ENCODE measurements at places on chromosomes 7 and 10.

DNA sequence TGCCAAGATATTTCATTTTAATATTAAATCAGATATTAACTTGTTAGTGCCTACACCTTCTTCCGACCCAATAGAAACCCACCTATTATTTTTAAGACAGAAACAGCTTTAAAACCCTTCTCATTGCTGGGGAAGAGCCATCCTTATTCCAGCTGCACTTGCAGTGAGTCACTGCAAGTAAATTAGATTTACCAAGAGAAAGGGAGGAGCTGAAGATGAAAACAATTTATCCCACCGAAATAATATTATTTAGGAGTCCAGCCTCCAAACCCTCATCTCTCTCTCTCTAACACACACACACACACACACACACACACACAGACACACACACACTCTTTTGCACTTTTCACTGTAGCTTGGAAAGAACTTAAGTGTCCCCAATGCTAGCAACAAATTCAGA lies 26.9 kb downstream of the TWIST1 start:
- no peak for DNase-seq

DNA sequence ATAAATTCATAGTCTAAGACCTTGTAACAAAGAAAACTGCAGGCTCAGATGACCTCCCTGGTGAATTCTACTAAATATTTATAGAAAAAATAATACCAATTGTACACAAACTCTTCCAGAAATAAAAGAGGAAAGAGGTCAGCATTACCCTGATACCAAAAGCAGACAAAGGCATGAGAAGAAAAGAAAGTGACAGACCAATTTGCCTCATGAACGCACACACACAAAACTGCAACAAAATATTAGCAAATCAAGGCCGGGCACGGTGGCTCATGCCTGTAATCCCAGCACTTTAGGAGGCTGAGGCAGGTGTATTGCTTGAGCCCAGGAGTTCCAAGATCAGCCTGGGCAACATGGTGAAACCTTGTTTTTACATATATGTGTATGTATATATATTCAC lies 12.7 kb upstream of the COMMD3 start:
- DNase-seq = no peak

- DNase-seq = no peak
Measured at GRCh38 chr10:69844698-69845097, 43.0 kb downstream of the COL13A1 start.

DNA sequence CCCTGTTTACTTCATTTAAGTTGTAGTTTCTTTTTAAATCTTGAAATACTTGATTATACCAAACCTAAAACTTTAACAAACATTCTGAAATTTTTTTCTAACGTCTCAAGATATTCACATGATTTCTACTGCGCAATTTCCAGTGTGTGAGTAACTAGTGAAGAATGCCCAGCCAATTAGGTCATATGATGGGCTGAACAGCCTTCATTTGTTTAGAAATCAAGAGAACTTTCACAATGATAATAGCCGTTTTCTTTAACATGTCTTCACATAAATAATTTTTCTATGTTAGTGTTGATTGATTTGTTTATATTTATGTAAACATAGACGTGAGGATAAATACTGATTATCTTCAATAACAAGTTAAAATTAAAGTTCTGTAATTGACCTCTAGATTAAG lies 21.8 kb downstream of the STAM start:
- no peak for DNase-seq

DNA sequence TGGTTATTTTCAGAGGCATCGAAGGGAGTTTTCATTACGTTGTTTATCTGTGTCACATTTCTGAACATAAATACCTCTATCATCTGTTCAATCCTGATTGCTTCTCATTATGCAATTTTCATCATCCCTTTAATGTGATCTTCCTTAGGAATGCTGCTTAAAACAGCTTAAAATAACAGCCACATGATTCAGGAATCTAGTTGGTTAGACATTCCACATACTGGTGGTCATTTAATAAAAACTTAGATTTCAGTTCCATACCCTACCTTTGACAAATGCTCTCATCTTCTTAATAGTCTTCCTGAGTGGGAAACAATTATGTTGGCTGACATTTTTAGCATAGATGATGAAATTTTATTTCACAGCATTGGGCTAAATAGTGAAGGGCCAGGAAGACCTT lies 191.3 kb upstream of the CDCA7L start:
- DNase-seq = no peak

DNA sequence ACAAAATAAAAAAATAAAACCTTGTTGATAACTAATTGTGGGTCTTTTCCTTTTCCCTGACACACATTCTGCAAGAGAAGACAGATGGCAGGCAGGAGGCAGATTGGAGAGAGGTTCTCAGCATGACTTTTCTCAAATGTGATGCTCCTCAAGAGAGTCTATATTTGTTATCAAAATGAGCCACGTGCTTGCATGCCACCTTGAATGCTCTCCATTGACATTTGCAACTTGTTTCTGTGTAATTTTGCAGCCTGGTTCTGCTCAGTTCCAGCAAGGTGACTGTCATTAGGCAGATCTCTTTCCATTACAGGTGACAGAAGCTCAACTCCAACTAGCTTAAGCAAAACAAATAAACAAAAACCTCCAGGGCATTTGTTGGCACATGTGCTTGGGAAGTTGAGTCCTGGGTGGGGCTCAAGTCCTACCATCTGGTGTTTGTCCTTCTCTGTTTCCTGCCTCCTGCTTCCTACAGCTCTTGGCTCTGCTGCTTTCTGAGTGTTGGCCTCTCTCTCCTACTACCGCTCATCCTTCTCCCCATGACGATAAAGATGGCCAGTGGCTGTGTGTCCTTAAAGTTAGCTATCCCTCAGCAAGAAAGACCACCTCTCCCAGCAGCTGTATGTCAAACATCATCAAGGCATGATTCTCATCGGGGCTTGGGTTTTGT lies 56.7 kb downstream of the GRK5 start:
- no peak for DNase-seq

GRCh38 chr7:22640269-22640668 lies 86.7 kb upstream of the IL6 start:
- no peak for DNase-seq

GRCh38 chr7:41404375-41405074 lies 298.4 kb downstream of the INHBA start:
- DNase-seq = no peak

DNA sequence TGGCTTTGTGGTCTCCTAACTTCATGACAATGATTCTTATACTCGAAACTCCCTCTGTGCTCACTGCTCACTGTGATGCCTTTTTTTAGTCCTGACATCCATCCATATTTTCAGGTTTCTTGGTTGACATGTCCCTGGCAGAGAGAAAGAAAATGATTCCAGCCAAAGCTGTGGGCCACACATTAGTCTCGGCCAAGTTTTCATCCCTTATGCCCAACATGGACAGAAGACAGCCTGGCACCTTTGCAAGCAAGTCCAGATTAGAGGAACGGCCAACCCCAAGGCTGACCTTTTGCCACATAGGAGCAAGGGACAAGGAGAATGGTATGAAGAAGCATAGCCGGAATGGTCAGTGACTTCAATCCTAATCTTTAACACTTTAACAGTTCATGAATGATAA lies 8.7 kb upstream of the OPALIN start:
- DNase-seq = no peak

DNA sequence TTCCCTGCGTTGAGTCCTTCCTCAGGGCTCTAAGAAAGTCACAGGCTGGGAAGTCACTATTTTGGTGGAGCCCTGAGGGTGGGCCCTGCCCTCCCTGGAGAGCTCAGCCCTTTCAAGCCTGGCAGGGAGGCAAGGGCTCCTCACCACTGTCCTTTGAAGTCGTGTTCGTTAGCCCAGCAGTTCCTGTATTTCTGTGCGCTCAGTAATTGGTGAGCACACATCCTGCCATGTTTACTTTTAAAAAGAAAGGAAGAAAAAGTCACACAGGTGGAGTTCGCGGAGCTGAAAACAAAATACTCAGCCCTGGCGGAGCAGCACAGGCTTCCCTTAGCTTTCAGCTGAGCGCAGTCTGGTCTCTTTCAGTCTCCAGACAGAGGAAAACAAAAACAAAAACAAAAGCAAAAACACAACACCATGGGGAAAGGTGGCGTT lies 37.1 kb downstream of the PRKCQ start:
- DNase-seq = peak; percentile 7

GRCh38 chr10:525565-526315 lies 163.7 kb downstream of the DIP2C start:
- no peak for DNase-seq
